ENCODE measurements at places on chromosomes 1 and 21. TPM values are rescaled to one million over a fixed set of nuclear protein-coding genes. Genes with fewer than 3 reads are reported as not detected.

The C1QTNF12 gene
- total RNA-seq = 2.0 TPM

The SLAMF1 gene
- 113 TPM for total RNA-seq

The KRTAP13-2 gene
- not detected for total RNA-seq

The FOXJ3 gene
- 47.1 TPM for total RNA-seq

The CADM3 gene
- not detected for total RNA-seq

The CCDC190 gene
- not detected for total RNA-seq

The MIXL1 gene
- total RNA-seq = not detected

The IL19 gene
- not detected for total RNA-seq

The MROH7 gene
- 0.23 TPM for total RNA-seq

The PAFAH2 gene
- 9.4 TPM for total RNA-seq

The DIRAS3 gene
- not detected for total RNA-seq

The TSACC gene
- not detected for total RNA-seq

The UTS2 gene
- 1.1 TPM for total RNA-seq

The BSND gene
- 0.08 TPM for total RNA-seq

The TRIM45 gene
- 0.78 TPM for total RNA-seq

Data from activated CD4-positive, alpha-beta memory T cell treated with anti-CD3 and anti-CD28 coated beads, Interleukin-2, amount 10 ng/mL, durations not matched to agents 7 days and 5 days (primary cell).